ENCODE measurements at places on chromosomes 1 and 21.

GRCh38 chr1:2279817-2280216 lies 51.7 kb downstream of the SKI start:
- ATAC-seq = no peak

GRCh38 chr1:157477419-157477818 lies 74.9 kb downstream of the FCRL5 start:
- ATAC-seq = no peak

DNA sequence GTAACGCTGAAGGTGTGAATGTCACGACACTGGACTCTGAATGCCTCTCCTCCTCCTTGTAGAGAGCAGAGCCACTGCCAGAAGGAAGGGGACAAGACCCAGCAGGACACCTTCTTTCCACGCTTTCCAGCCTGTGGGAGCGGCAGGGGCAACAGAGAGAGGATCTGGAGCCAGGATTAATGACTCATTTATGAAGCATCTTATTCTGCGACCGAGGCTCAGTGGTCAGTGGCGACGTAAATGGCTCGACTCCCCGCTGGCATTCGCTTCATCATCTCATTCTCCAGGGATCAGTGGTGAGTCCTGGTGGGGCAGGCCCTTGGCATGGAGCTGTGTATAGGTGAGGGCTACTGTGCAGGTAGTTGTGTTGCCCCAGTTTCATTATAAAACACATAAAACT lies 4.6 kb downstream of the SLC37A1 start:
- ATAC-seq = peak; percentile 65

DNA sequence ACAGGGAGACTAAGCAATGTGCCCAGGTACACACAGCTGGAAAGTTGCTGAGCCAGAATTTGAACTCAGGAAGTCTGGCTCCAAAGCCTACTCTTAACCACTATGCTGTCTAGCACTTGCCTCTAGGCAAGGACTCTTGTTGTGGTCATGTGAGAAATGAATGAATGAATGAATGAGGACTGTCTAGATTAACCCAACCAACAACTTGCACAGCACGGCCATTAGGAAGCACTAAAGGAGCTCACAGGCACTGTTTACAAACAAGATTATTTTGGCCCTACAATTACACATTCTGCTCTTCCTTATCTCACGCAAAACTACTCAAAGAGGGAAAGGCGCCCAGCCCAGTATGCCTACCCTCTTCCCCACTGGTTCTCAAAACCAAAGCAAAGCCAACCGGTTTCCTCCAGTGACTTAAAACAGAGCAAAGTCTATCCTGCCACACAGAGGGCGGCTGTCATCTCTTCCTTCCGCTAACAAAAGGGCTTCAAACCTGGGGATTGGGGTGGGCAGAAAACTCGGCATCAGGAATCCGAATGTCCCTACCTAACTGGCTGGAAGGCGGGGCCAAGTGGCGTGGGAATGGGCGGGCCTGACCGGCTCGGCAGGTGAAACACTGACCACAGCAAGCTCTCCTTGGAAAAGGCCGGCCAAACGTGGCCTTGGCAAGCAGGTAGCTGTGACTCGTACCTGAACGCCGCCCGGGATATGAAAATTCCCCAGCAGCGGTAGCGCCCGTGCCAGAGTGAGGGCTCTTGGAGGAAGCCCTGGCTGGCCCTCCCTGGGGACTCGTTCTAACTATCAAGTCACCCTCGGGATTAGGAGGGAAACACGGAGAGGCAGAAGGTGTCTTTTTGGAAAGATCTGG lies 948 bp downstream of the STK40 start:
- peak; percentile 1 for ATAC-seq

DNA sequence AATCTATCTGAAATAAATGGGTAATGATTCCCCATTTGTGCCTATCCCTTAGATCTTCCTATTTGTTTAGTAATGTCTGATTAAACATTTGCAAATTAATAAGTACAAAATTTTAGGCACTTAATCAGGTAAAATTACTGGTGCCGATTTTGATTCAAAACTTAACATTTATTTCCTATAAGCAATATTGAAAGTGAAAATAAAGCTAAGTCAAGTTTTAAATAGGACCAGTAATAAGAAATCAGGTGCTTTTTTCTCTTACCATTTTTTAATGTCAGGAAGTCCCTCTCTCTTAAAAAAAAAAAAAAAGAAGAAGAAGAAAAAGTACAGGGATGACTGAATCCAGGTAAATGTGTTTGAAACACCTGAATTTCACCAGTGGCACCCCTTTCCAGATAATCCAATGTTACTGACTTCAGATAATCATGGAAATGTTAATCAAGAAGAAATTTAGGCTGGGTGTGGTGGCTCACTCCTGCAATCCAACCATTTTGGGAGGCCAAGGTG lies 836 bp upstream of the GBP4 start:
- ATAC-seq = no peak

GRCh38 chr21:35045542-35046262 lies 3.4 kb downstream of the RUNX1 start:
- ATAC-seq = no peak

- no peak for ATAC-seq
Measured at GRCh38 chr1:86470859-86471258, 2.1 kb downstream of the CLCA1 start.

GRCh38 chr1:226743259-226743658 lies 4.2 kb upstream of the ITPKB start:
- ATAC-seq = no peak

- ATAC-seq = no peak
Measured at GRCh38 chr1:81605023-81605422, 195.7 kb upstream of the ADGRL2 start.
